AG10803 (cell line): ENCODE measurements at places on chromosomes 12 and 14.

DNA sequence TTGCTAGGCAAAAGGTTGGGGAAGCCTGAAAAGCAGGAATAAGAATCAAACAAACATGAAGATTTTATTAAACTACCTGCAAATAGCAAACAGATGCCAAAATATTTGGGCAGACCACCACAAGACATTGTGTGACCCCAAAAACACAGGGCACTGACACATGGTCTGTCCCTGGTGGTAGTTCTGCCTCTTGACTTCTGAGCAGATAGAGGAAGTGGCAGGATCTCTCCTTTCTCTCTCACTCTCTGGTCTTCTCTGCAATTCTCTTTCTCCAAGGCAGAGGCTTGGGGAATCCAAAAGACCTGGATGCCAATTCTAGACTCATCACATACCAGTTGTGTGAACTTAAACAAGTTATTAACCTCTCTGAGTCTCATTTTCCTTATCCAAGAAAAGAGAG lies 4.3 kb upstream of the PTGDR start:
- no peak for DNase-seq

DNA sequence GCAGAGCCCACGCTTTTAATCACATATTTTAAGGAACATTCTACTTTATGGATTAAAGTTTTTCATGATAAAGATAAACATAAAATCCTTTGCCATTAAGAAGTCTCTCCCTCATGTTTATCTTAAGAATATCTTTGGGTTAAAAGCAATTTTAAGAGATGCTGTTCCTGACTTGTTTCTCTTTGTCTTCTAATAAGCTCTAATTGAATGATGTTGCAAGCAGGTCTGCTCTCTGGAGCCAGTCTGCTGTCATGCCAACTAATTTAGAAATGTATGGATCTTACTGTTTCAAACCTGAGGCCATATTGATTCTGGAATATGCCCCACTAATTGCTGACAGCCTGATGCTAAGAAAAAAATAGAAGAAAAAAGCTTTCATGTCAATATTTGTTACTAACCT lies 173.6 kb downstream of the TTC8 start:
- DNase-seq, result no peak

- no peak for DNase-seq
These were observed 155.4 kb upstream of the FAR2 start for GRCh38 chr12:28993720-28994119.

DNA sequence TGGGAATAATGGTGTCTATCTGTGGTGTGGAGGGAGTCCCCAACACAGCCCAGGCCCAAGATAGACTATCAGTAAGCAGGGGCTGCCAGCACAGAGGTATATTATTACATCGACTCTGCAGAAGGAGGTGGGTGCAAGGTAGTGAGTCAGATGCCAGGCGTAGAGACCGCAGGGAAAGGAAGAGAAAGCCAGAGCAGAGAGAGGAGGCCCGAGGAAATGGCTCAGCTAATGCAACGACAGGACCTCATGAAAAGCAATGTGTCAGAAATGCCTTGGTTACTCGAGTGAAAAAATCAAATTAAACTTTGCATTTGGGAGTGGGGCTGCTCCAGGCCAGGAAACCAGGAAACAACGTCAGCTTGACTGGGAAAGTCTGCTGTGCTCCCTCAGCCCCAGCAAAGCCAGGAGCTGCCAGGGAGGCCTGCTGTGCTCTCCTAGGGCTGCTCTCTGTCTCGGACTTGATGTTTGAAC lies 173.2 kb downstream of the SUDS3 start:
- no peak for DNase-seq

DNA sequence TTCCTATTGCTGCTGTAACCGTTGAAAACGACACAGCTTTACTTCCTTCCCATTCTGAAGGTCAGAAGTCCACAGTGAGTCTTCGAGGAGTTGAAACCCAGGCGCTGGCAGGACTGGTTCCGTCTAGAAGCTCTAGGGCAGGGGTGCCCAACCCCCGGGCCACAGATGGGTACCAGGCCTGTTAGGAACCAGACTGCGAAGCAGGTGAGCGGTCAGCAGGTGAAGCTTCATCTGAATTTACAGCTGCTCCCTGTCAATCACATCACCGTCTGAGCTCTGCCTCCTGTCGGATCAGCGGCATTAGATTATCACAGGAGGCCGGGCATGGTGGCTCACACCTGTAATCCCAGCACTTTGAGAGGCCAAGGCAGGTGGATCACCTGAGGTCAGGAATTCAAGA lies 12.6 kb upstream of the SFSWAP start:
- no peak for DNase-seq

GRCh38 chr14:64841121-64841651 lies 38.5 kb downstream of the SPTB start:
- peak; percentile 66 for DNase-seq

GRCh38 chr12:49201595-49202295 lies 12.9 kb upstream of the TUBA1A start:
- peak; percentile 71 for DNase-seq

GRCh38 chr12:90170740-90171139 lies 462.1 kb upstream of the ATP2B1 start:
- no peak for DNase-seq

DNA sequence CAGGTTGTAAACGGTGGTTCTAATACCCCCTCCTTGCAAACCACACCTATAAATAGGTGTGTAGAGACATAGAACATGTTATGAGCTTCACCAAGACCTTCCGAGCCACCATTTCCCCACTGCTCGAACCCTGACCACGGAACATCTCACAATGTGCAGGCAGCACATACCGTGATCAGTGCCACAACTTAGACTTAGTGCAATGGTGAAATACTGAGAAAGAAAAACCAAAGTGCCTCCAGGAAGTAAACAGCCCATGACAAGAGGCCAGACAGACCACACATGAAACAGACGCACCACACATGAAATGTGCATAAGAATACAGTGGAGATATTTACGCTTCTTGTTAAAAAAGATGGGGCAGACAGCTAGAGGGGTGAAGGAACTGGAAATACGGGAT lies 166.9 kb upstream of the CCND2 start:
- no peak for DNase-seq

DNA sequence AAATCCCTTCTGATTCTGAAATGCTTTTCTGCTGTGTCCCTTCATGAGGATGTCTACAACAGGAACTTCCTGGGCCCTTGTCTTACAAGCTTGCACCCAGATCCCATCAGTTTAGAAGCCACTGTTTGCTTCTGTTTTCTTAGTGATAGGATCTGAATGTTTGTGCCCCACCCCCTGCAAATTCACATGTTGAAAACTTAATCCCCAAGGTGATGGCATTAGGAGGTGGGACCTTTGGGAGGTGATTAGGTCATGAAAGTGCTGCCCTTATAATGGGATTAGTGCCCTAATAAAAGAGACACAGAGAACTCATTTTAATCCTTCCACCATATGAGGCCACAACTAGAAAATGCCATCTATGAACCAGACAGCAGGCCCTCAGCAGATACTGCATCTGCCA lies 36.0 kb upstream of the GNPNAT1 start:
- no peak for DNase-seq

DNA sequence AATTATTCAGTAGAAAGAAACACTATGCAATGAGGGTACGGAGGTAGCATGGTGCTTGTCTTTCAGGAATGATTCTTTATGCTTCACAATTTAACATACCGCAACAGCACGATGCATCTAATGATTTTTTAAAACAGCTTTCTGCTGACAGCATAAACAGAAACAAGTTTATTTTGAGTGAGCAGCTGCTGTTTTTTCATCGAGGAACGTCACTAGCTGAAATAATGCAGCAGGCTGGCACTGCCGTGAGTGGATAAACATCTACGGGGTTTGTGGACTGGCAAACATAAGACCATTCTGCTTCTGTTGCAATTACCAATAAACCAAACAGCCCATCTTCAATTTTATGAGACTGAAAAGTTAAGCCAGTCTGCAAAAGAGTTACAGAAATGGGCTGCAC lies 871.8 kb downstream of the RPS29 start:
- no peak for DNase-seq

GRCh38 chr12:50749459-50749882 lies 14.4 kb upstream of the ATF1 start:
- no peak for DNase-seq

GRCh38 chr14:36522972-36523715 lies 3.1 kb upstream of the NKX2-1 start:
- DNase-seq, result no peak

DNA sequence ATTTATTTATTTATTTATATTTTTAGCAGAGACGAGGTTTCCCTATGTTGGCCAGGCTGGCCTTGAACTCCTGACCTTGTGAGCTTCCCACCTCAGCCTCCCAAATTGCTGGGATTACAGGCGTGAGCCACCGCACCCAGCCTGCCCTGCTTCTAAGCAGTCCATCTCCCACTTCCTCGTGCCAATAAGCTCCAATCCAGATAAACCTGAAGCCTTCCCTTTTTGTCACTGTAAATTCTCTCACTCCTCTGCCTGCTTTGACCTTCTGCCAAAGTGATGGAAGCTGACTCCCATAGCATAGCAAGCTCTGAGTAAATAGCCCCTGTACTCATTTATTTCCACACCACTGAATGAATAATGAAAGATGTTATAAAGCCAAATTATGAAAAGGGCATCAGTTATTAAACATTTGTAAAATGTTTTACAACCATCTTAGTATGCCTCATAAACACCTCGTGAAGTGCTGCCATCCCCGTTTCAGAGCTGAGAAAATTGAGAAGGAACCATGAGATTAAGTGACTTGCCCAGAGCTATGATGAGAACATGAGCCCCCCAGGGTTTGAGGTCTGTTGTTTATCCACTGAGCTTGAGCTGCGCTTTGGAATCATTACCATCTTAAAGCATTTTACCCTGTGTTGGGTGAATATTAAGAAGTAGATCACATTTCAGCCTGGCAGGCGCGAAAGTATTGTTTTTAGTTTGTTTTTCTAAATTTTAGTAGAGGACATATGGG lies 30.4 kb downstream of the MANSC1 start:
- DNase-seq, result peak; percentile 7

GRCh38 chr12:32486158-32486557 lies 86.8 kb downstream of the FGD4 start:
- no peak for DNase-seq

GRCh38 chr14:58141893-58142292 lies 10.1 kb downstream of the ARMH4 start:
- no peak for DNase-seq

DNA sequence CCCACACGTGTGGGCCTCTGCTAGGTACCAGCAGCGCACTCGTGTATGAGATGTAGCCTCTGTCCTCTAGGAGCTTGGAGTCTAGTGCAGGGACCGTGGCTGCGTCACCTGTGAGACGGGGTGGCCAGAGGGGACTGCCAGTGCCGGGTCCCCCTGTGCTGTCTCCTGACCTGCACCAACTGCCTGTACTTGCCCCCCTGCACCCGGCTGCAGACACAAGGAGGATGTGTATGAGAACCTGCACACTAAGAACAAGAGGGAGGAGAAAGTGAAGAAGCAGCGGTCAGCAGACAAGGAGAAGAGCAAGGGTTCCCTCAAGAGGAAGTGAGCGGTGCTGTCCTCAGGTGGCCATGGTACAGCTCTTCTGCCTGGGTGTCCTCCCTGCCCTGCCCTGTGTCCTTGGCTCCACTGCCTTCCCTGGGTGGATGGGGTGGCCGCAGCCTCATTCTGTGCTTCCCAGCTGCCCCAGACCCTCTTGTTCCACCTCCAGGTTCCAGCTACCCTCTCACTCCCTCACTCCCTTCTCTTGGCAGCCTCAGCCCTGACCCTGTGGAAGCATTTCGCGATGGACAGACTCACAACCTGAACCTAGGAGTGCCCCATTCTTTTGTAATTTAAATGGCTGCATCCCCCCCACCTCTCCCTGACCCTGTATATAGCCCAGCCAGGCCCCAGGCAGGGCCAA lies 9.6 kb downstream of the PTPN6 start:
- DNase-seq, result peak; percentile 32

GRCh38 chr14:31167032-31167431 lies 40.6 kb downstream of the HECTD1 start:
- DNase-seq, result no peak

- no peak for DNase-seq
These were observed 15.8 kb upstream of the HVCN1 start for GRCh38 chr12:110704750-110705149.

- DNase-seq, result peak; percentile 13
These were observed 784 bp downstream of the PSMA6 start for GRCh38 chr14:35292770-35293561.

GRCh38 chr12:57731411-57732080 lies 7.0 kb downstream of the AGAP2 start:
- no peak for DNase-seq

DNA sequence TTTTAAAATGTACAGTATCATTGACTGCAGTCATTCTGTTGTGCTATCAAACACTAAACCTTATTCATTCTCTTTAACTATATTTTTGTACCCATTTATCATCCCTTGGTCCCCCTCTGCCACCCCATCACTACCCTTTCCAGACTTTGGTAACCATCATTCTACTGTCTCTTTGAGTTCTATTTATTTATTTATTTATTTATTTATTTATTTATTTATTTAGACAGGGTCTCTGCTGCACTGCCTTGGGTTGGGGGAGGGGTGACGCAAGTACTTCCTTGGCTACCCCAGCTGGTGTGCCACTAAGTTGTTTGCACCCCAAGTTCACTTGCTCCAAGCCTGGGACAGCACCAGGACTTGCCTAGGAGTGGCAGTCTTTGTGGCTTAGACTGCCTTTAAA lies 427.8 kb upstream of the NOVA1 start:
- DNase-seq, result no peak

- no peak for DNase-seq
These were observed 36.8 kb downstream of the RNF34 start for GRCh38 chr12:121436706-121437105.

DNA sequence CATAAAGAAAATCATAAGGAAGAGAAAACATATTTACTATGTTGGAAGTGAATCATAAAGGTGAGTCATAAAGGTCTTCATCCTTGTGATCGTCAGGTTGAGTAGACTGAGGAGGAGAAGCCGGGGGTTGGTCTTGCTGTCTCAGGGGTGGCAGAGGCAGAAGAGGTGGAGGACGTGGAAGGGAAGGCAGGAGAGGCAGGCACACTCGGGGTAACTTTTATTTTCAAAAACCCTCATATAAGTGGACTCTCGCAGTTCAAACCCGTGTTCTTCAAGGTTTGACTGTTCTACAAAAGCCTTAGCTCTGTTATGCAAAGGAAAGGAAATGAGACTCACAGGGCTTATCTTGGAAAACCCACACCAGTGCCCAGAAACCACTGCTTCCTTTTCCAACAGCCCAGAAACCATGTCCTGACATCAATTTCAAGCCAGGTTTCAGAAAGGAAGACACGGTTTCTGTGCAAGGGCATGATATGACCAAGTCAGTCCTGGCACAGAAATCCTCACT lies 14.0 kb downstream of the SMCO2 start:
- DNase-seq, result no peak

- DNase-seq, result no peak
These were observed 521 bp upstream of the GMFB start for GRCh38 chr14:54489318-54489683.

DNA sequence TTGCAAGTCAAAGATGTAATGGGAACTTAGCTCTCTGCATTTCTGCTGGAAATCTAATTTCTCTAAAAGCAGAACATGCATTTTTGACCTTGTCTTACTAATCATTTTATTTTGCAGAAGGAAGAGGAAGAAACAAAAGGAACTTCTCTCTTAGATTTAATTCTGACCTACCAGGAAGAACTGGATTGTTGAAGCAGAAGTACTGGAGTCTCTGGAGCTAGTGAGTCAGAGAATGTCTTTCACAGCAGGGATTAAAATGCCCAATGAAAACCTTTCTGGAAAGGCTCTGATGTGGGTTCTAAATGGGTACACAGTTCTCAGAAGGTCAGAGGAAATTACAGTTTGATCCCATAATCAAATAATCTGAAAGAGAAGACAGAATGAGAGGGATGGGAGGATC lies 70.8 kb upstream of the GNG2 start:
- no peak for DNase-seq
